Hippocampal formation (tissue), 2 donors: ENCODE measurements at places on chromosomes 7 and 10.
A peak's percentile ranks its signal among the peaks of the same experiment; 100 is the strongest.

- no peak for DNase-seq
Observed at GRCh38 chr7:116223588-116223987, 13.2 kb downstream of the TES start.

DNA sequence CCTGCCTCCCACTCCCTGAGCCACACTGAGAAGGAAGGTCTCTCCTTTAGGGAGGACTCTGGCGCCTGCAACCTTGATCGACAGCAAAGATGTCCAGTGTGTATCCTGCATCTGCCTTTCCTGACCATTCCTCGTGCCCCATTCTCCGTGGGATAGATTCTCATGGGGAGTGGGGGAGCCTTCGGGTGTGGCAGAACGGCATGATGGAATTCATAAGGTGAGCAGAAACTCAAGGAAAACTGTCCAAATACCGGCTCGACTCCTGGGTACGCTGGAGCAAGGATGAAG, 636 bp upstream of the RARRES2 start:
- DNase-seq: no peak

DNA sequence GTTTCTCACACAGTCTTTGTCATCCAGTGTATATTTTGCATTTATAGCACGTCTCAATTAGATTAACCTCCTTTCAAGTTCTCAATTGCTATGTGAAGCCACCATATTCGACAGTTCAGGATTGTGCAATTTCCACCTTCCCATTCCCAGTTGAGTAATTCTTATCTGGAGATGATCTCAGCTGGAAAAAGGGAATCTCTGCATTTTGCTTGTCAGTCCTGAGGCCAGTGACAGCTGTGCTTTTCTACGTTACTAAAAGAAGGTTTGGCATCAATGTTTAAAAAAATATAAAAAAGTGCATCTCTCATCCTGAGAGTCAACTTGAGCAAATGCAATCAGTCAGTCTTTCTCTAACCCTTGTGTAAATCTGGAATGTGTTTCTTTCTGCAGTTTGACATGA, 247.7 kb downstream of the PRKG1 start:
- no peak for DNase-seq

GRCh38 chr10:96720422-96721206, at the start of gene PIK3AP1:
PIK3AP1 (minus strand) TSS chr10:96720514; CDS start chr10:96720394, 120 bp downstream.
- DNase-seq: no peak

- no peak for DNase-seq
Observed at GRCh38 chr7:139300390-139300789, 40.7 kb upstream of the FMC1 start.

GRCh38 chr10:128608791-128609190, 482.6 kb upstream of the MKI67 start:
- DNase-seq: no peak

DNA sequence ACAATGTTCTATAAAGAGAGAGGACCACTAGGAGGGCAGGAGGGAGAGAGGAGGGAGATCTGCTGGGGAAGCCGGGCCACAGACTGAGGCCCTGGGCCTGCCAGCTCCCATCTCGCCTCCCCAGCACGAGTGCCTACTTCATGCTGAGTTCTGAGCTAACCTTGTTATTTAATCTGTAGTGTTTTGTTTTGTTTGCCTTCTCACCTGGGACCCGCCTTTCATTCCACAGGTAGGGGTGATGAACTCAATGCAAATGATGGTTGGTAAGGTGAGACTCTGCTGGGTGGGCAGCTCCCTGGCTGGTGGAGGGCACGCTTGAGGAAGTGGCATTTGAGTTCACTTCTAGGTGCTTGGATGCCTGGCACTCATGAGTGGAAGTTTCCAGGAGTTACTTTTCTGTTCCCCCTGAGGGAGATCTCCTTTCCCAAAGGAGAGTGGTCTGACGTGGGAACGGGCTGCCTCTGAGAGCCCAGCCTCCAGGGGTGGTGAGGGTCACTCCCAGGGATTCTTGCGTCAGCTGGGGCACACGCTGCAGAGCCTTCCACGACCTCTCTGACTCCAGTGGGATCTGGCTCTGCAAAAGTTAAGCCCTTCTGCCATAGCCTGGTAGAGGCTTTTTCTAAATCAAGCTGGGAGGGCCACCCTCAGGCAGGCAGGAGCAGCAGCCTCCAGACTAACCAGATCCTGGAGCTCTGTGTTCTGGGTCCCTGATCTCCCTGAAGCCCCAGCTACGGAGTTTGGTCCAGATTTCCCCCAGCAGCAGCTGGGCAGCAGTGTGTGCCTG, 22.4 kb downstream of the UBTD1 start:
- DNase-seq: no peak

GRCh38 chr7:14195079-14195478, 205.6 kb upstream of the ETV1 start:
- no peak for DNase-seq

- no peak for DNase-seq
Observed at GRCh38 chr7:102943423-102944169, 30.8 kb downstream of the LRRC17 start.

- DNase-seq: no peak
Observed at GRCh38 chr7:96710544-96710943, 898 bp upstream of the SEM1 start.

GRCh38 chr7:8391353-8392062, 41.9 kb upstream of the NXPH1 start:
- no peak for DNase-seq

GRCh38 chr7:22251281-22251680, 105.7 kb downstream of the RAPGEF5 start:
- DNase-seq: peak; percentile 46

- no peak for DNase-seq
Observed at GRCh38 chr7:155847821-155848435, 35.7 kb upstream of the SHH start.

- DNase-seq: no peak
Observed at GRCh38 chr7:78499283-78499682, 700.7 kb downstream of the PHTF2 start.

- no peak for DNase-seq
Observed at GRCh38 chr7:105643384-105643783, 62.1 kb upstream of the EFCAB10 start.

DNA sequence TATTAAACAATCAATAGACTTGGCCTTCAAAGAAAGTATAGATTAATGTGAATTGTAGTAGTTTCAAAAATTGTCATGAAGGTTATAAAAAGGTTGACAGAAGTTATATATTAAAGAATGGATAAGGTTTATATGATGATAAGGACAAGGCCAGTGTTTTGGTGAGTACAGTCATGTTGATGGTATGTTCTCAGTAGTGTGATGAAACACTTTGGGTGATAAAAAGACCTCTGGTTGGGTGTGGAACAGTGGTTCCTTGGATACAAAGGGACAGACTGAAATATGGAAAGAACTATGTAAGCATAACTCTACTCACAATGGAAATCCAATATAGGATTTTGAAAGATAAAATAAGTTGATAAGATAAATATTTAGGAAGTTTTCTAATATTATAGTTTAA, 866.3 kb downstream of the ANKRD7 start:
- DNase-seq: no peak

- peak; percentile 36 for DNase-seq
Observed at GRCh38 chr7:13742811-13743210, 246.7 kb downstream of the ETV1 start.
